ENCODE measurements at places on chromosomes 11 and 22.

GRCh38 chr11:3047637-3048036, 9.6 kb downstream of the CARS1 start:
- DNase-seq, result no peak

GRCh38 chr11:26330262-26330661, 1.7 kb upstream of the ANO3 start:
- DNase-seq, result no peak

DNA sequence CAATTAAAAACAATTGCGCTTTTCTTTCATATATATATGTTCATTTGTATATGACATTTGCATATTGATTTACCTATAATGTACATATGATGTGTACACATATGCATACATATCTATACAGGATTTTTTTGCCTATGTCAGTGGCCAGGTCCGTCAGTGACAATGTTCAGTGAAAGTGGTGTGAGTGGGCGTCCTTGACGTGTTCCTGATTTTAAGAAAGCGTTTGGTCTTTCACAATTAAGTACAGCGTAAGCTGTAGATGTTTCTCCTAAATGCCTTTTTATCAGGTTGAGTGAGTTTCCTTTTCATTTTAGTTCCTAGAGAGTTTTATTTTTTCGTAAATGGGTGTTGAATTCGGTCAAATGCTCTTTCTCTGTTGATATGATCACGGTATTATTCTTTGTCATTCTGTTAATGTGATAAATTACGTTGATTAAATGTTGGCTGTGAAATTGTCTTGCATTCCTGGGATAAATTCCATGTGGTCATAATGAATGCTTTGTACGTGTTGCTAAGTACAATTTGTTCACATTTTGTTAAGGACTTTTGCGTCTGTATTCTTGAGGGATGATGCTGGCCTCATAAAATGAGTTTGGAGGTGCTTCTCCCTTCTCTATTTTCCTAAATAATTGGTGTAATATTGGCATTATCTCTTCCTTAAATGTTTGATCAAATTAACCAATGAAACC, 10.6 kb upstream of the GNB1L start:
- DNase-seq, result no peak

DNA sequence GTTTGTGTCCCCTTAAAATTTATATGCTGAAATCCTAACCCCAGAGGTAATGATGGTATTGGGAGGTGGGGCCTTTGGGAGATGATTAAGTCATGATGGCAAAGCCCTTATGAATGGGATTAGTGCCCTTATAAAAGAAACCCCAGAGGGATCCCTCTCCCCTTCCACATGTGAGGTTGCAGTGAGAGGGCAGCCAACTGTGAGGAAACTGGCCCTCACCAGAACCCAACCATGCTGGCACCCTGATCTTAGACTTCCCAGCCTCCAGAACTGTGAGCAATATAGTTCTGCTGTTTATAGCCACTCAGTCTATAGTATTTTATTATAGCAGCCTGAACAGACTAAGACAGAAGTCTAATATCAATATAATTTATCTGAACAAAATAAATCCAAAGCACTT, 27.1 kb upstream of the RRAS2 start:
- DNase-seq, result no peak

- no peak for DNase-seq
Observed at GRCh38 chr11:123905826-123906225, 3.9 kb downstream of the OR8D4 start.

DNA sequence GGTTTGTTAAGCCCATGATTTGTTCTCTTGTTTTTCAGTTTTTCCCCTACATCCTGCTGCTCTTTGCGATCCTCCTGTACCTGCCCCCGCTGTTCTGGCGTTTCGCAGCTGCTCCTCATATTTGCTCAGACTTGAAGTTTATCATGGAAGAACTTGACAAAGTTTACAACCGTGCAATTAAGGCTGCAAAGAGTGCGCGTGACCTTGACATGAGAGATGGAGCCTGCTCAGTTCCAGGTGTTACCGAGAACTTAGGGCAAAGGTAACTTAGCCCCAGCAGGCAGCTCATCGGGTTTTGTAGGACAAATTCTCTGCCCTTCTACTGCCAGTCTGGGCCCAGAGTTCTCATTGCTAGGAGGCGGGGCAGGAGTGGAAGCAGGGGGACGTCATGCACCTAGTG, 49.7 kb downstream of the PANX1 start:
- no peak for DNase-seq

- no peak for DNase-seq
Observed at GRCh38 chr11:122755409-122755808, 82.9 kb upstream of the CRTAM start.

DNA sequence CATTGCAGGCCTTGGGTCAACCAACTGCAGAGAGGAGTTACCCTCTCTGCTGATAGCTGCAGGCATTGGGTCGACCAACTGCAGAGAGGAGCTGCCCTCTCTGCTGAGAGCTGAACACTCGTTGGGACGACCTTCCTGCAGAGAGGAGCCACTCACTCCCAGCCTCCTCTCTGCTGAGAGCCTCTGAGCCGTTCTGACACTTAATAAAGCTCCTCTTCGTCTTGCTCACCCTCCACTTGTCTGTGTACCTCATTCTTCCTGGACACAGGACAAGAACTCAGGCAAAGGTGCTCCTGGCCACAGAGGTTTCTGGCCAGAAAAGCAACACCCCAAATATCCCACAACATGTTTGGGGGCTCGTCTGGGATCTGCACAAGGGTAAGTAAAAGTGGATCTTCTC, 7.5 kb upstream of the PKP3 start:
- DNase-seq, result no peak

DNA sequence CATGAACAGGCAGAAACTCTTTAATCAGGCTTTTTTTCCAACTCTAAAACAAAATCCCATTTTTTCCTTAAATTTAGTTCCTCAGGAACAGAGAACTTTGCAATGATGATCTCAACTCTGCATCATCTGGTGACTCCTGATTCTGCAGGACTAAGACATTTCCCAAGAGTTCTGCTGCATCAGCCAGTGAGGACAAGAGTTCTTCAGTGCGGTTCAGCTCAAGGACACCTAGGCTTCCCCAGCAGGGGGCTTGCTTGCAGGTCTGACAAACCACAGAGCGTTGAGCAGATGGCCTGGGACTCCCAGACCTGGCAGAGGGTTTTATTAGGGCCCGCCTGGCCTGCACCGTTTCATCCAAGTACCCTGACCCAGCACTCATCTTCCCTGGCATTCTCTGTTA, 6.4 kb downstream of the CDCA5 start:
- no peak for DNase-seq

DNA sequence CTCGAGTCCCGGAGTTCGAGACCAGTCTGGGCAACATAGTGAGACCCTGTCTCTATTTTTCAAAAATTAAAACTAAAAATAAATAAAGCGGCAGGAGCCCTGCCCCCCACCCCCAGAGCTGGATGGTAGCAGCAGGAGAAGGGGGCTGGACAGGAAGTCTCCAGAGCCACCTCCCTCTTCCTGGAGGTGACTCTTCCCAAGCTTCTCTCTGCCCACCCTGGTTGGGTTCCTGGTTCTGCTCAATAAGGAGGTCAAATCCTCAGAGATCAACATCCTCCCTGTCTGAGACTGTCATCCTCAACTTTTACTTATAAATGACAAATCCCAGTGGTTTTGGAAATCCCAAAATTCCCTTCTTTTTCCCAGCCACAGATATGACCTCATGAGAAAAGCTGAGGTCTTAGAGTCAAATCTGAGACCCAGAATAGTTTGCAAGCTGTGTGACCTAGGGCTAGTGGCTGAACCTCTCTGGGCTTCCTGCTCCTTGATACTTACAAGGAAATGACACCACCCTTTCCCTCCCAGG, 987 bp downstream of the C1QTNF6 start:
- no peak for DNase-seq

DNA sequence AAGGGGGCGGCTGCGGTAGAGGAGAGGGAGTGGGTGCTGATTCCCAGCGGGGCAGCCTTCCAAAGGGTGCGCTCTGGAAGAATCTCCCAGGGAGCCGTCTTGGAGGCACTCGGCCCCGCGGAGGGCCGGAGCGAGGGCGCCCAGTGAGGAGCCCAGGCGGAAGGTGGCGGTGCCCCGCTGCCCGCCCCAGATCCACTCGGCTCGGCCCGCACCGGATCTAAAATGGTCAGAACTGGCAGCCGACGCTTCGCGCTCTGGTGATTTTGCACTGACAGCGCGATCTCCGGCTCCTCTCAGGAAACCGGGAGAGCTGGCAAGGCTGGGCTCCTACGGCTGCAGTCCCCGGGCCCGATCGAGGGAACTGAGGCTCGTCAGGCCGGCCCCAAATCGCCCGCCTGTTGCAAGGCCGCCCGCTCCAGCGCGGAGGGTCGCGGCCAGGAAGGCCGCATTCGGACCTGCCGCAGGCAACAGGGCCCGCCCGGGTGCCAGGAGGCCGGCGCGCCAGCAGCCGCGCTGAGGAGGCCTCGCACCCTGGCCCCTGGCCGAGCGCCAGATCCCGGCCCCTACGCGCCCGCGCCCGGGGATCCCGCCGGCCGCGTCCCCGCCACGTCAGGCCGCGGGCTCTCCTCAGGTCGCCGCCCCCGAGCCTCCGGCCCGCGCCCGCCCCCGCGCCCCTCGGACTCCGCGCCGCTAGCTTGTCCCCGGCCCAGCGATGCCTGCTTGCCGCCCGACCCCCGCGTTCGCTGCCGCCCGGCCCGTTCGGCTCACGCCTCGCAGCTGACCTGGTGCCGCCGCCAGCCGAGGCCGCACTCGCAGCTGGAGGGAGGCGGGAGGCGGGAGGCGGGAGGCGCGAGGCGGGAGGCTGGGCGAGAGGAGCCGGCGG, at the start of gene KLHL22:
Gene KLHL22, minus strand, starts transcription at position 818 of the 883 bp plus-strand sequence. CDS start 6,584 bp downstream, outside the sequence.
- no peak for DNase-seq

DNA sequence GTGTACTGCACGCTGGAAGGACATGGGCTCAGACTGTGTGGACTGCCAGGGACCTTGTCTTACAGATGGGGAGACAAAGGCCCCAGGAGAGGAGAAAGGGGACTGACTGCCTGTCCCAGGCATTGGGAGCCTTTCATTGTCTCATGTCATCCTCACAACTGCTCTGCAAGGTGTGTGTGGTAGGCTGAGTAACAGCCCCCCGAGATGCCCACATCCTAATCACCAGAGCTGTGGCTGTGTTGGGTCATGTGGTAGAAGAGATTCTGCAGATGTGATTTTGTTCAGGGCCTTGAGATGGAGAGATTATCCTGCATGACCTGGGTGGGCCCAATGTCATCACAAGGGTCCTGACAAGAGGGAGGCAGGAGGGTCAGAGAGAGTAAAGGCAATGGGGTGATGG, 39.1 kb downstream of the ARRB1 start:
- no peak for DNase-seq

GRCh38 chr11:121106812-121107211, 5.8 kb downstream of the TECTA start:
- DNase-seq, result no peak

- no peak for DNase-seq
Observed at GRCh38 chr11:75047191-75047590, 49.5 kb downstream of the OR2AT4 start.

DNA sequence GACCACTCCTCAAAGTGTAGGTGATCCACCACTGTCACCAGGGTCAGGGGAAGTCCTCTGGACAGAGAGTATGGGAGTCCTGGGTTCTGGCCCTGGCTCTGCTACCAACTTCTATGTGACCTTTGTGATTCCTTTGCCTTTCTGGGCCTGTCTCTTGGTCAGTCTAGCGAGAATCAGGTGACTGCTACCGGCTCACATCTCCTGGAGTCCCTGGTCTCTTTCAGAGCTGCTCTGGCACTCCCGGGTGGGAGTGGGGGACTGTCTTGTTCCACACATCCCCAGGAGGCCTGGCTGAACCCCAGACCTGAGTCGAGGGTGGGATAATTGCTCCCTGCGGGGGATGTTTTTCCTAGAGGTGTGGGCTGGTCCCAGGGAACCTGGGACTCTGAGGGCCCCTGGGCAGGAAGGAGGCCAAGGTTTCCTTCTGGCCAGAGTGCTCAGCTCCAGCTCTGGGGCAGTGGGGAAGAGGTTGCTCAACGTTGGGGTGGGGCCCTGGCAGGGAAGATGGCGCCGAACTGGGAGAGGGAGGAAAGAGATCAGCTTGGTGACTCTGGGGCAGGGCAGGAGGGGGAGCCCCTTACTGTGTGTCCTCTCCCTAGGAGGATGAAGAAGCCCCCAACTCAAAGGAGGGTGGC, 2.1 kb downstream of the SOX10 start:
- no peak for DNase-seq

DNA sequence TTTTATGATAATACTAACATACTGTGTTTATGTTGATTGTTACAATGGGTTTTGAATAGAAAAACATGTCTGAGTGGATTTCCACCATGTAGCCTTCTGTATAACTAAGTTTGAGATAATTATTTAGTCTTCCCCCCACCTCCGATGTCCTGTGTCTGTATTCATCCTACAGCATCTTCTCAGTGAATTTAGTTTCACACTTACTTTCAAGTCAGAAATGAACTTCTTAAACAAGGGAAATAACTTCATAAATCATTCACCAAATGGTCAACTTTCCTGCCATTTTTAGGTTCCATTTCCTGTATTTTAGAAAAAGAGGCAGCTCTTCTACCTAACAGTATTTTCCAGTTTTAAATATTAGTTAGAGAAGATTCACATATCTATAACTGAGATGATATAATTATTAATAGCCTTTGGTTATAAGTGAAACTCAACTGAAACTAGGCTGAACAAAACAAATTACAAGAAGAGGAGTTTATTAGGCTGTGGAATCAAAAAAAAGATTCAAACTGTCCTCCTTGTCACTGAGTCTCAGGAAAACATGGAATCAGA, 3.5 kb downstream of the OR51B5 start:
- no peak for DNase-seq

- no peak for DNase-seq
Observed at GRCh38 chr11:29679996-29680395, 336.8 kb downstream of the KCNA4 start.

DNA sequence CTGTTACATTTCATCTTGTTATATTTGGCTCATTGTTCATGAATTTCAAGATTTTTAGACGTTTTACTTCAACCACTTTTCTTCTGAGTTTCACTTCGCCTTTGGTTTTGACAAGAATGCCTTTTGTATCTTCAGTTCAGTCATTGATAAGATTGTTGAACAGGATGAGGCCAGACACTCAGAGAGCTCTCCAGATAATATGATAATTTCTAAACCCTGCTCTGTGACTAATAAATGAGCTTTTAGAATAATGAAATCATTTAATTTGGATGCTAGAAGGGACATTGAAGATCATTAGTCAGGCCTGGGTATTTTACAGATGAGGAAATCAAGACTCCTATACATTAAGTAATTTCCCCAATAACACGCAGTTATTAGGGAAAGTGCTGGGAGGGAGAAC, 37.2 kb upstream of the GRAMD1B start:
- DNase-seq, result no peak

GRCh38 chr11:119905162-119905561, 176.2 kb upstream of the NECTIN1 start:
- DNase-seq, result no peak

- DNase-seq, result no peak
Observed at GRCh38 chr11:19632499-19632834, 80.2 kb upstream of the NAV2 start.

DNA sequence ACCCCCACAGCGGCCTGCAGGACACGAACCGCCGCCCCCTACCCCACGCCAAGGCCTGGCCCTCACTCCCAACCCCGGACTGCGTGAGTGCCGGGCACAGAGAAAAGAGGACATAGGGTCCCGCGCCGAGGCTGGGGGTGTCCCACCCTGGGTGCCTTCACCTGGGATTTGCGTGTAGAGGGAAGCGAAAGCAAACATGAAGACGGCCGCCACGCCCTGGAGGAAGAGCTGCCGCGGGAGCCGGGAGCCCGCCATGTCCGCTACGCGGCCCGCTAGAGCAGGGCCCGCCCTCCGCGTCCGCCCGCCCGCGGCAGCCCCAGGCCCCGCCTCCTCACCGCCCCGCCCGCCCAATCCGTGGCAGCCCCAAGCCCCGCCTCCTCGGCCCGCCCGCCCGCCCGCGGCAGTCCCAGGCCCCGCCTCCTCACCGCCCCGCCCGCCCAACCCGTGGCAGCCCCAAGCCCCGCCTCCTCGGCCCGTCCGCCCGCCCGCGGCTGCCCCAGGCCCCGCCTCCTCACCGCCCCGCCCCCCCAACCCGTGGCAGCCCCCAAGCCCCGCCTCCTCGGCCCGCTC, at the start of gene LMF2:
Gene LMF2, minus strand, starts transcription at position 282 of the 570 bp plus-strand sequence. Its CDS starts 27 bp downstream, at position 255.
- no peak for DNase-seq

Data from hindlimb muscle (tissue), 1 donor.